ENCODE measurements at places on chromosomes 3 and 15.

GRCh38 chr3:111810909-111811308, 48.2 kb upstream of the PHLDB2 start:
- DNase-seq = no peak

DNA sequence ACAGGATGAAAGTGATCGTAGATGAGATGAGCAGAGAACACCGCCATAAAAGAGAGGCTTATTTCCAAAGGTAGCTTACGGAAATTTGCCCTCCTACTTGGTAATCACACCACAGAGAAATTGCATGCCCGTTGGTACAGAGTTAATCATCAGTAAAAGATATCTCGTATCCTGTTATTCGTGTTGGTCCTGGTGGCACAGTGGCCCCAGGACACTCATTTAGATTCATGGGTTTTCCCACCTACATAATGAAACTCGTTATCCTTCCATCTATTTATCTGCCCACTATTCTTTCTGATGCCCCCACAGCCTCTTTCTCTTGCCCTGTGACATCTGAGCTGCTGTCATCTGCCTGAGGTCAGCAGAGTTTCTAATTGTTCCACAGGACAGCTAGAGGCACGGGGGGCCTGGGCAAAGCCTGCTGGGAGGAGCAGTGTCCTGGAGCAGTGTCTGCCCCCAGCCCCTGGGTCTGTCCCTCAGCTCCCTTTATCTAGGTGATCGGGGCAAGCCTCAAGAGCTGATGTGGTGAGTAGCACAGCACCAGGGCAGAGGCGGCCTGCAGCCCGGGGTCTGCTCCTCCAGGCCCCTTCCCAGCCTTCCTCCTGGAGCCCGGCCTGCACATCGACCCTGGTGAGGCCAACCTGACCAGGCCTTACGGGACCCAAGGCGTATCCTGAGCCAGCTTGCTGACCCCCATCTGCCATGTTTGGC, 42.2 kb downstream of the PXYLP1 start:
- DNase-seq = no peak

- no peak for DNase-seq
Measured at GRCh38 chr3:117133066-117133465, 423.5 kb downstream of the TUSC7 start.

DNA sequence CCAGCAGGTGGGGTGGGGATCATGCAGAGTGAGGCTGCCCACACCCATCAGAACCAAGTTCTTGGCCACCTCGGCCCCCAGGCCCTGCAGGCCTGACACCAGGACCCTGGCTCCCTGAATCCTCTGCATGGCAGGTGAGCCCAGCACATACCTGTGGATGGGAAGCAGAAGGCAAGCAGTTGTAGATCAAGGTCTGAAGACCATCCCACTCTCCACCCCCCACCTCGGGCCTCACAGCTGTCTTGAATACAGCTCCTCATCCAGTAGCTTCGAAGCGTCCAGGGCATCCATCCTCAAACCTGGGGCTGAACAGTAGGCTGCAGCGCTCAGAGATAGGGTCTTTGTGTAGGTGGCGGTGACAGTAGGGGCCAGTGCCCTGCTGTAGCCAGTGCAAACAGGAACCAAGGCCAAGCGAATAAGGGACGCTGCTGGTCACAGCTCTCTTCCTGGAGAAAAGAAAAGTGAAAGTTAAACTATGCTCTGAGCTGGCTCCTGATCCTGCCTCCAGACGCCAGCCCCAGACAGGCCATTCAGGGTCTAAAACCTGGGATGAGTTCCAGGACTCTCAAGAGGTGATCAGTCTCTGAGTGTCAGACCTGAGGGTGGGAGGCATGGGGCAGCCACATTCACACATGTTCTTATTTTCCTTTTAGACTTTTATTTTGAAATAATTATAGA, at the start of gene UBA7:
TSS of gene UBA7 (minus strand) at position 457 of the 678 bp plus-strand sequence. CDS start at position 291, 166 bp downstream.
- no peak for DNase-seq

DNA sequence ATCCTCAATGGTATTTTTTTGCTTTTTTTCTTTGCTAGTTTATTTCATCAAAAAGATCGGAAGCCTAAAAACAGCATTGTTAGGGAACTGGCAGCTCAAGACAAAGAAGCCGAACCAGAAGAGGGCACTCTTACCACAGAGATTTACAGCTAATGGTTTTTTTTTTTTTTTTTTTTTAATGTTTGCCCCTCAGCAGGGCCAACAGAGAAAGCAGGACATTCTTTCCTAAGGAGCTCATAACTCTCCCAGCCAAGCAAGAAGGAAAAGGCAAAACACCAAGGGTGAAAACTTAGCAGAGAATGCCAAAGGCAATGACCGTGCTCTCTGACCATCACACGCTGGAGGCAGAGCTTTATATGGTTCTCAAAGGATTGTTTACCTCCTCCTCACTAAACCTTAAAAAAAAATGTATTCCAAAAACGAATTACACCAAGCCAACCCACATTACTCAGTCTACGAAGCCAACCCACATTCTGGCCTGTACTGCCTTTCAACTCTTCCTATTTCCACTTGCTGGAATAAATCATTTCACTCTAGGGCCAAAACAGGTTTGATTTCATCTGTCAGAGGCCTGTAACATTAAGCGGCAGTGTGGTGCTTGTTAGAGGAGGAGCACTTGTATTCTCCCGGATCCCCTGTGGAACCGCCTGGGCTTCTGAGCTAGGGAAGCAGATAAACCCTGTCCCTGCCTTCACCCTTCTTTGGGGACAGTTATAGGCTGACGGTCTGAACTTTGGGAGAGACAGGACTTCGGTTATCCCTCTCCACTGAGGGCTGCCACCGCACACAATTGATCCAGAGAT, 35.6 kb upstream of the GYG1 start:
- no peak for DNase-seq

DNA sequence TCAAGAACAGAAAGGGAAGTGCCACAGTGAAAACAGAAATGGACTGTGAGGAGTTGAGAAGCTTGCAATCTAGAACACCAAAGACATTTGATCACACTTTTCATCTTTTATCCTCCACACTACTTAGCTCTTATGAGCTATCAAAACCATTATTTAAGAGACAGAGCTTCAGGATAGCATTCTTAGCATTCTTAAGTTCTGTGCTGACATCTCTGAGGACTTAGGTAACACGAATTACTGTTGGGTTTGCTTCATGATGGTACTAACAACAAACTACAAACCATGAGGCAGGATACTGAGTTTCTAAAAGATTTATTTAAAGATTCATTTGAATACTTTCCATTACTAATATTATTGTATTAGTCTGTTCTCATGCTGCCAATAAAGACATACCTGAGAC, 1038.6 kb downstream of the TUSC7 start:
- no peak for DNase-seq

- no peak for DNase-seq
Measured at GRCh38 chr3:31354373-31354772, 178.4 kb upstream of the STT3B start.

DNA sequence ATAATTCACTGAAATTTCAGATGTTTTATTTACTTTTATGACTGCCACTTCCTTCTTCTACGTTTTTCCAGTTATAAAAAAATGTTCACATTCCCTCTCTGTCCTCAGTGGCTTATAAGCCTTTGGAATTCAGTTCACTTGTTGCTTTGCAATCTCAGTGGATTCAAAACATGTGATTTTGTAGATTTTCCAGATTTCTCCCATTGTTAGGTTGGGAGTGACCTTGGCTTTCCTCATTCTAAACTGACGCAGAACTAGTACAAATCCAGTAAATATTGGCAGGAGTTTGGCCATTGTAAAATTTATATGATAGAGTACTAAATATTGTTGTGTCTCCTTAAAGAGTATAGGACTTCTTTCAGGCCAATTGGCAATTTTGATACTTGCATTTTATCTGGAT, 812.3 kb upstream of the ROBO1 start:
- no peak for DNase-seq

GRCh38 chr3:52733256-52733891, 27.5 kb downstream of the SPCS1 start:
- DNase-seq = no peak

GRCh38 chr3:192794216-192794615, 66.9 kb upstream of the FGF12 start:
- DNase-seq = no peak

DNA sequence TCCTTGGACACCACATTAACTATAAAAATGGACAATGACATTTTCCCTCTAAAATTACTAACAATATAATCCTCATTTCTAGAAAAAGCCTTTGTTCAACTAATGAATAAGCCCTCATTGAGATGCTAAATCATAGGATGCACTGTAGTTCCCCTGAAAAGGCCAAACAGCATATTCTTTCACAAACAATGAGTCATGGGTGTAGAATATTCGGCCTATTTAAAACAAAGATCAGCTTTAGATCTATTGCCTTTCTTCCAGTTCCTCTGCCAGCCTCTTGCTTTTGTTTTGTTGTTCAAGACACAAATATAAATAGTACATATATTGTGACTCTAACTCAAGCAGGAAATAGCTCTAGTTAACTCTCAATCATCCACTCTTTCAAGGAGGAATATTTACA, 82.5 kb downstream of the ADAM10 start:
- no peak for DNase-seq

- no peak for DNase-seq
Measured at GRCh38 chr15:98599909-98600691, 48.2 kb upstream of the IGF1R start.

- DNase-seq = no peak
Measured at GRCh38 chr3:79253704-79254103, 514.1 kb downstream of the ROBO1 start.

DNA sequence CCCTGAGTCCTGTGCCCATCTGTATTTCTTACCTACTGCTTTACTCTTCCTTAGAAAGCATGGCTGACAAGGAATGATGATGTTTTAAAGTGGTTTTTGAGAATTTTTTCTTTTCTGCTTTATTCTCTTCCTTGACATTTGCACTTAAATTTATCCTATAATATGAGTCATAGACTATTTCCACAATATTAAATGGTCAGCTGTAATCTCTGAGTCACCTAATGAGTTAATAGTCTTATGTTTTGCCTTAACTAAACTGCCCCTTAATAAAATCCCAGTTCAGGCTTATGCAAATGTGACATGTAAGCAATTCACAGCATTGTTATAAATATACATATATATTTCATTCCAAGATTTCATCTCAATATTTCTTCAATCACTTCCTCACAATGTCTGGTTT, 23.8 kb downstream of the MEIS2 start:
- no peak for DNase-seq

DNA sequence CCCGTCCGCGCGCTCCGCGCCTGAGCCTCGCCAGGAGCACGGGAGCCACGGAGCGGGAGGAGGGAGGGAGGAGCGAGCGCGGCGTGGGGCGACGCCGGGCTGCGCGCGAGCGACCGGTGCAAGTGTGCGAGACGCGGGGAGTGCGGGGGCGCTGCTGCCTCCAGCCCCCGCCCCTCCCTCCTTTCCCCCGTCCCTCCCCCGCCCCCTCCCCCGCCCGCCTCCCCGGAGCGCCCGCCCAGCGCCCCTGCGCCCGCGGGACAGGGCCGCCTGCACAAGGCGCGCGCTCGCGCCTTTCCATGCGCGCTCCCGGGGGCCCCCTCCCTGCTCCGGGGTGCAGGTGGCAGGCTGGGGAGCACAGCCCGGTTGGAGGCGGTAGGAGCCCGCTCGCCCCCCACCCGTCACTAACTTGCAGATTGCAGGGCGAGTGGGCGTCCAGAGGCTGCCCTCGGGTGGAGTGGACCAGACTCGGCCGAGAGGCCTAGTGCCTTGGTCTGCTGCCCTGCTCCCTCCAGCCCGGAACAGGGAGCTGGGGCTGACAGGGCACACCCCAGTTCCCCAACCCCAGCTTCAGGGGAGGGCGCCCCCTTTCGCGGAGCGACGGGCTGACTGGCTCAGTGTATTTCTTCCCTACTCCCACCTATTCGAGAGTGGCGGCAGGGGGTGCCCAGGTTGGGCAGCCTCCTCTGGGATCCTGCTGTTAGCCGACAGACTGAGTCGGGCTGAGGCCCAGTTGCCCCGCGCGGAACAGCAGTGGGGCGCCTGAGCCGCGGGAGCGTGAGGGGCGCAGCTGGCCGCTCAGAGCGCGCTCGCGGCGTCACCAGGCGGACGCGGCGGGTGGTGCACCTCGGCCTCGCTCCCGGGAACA, at the start of gene WNT7A:
TSS of gene WNT7A (minus strand) at position 126 of the 865 bp plus-strand sequence. CDS start 255 bp downstream, outside the sequence.
- DNase-seq = peak; percentile 72

DNA sequence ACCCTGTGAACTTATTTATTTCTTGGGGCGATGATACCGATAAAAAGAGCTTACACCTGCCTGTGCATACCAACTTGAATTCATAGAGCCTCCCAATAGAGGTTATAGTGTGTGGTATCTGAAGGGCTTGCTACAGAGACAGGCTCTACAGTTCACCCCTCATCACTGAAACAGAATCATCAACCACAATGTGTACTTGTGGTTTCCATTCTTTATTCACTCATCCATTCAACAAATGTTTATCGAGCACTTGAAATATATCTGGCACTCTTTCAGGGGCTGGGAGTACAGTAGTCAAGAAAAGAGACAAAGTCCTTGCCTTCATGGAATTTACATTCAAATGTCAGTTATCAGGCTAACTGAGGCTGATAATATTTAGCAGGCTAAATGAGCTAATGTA, 134.4 kb upstream of the SKOR1 start:
- no peak for DNase-seq

- DNase-seq = no peak
Measured at GRCh38 chr3:23686519-23686918, 119.2 kb upstream of the UBE2E1 start.

GRCh38 chr3:64803469-64803868, 115.7 kb upstream of the ADAMTS9 start:
- DNase-seq = no peak

- DNase-seq = no peak
Measured at GRCh38 chr3:197500812-197501211, 55.0 kb downstream of the BDH1 start.

GRCh38 chr3:9351709-9352126, 11.1 kb upstream of the THUMPD3 start:
- no peak for DNase-seq

GRCh38 chr3:43951813-43952212, 261.1 kb downstream of the ABHD5 start:
- DNase-seq = no peak

DNA sequence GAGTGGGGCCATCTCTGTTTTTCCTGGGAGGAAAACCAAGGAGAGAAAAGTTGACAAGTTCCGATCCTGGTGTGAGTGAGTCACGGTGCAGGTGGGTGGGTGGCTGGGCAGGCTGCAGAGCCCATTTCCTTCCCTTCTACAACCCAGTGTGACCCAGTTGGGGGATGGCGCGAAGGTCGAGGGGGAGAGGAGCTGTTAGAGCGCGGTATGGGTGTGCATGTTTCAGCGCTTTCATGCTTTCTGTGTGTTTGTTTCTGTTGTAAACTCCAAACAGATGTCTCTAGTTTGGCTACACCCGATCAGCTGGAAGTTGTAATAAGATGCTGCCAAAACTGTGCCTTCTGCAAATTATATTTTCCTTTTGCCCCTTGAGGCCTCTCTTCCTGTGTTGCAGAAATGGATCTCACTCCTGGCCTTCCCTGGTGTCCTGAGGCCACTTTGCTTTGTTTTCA, 3.8 kb downstream of the FAM43A start:
- DNase-seq = no peak
